ENCODE measurements at places on chromosomes 2 and 18.
A peak's percentile ranks its signal among the peaks of the same experiment; 100 is the strongest.

GRCh38 chr2:173942861-173943523, 22.2 kb downstream of the SP3 start:
- no peak for DNase-seq

DNA sequence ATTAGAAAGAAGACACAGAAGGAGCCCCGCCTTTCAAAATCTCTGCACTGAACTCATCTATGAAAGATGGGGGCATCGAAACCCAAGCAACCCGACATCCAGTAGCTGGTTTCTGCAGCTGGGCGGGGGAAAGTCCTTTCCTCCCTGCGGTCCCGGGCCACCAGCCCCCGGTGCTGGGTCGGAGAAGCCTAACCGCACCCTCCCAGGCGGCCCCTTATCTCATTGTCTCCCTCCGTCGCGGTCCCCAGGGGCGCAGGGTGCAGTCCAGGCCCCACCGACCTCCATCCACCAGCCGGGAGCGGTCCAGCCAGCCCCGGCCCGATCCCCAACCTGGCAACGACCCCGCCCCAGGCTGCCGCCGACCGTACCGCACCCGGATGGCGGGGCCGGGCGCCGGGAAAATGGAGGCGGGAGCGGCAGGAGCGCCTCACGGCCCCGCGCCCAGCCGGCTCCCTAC, 452 bp downstream of the RAPH1 start:
- DNase-seq: peak; percentile 9

- no peak for DNase-seq
Measured at GRCh38 chr2:45093181-45093580, 83.9 kb upstream of the SIX2 start.

- no peak for DNase-seq
Measured at GRCh38 chr2:7880566-7880965, 801.3 kb upstream of the ID2 start.

GRCh38 chr18:79948719-79949411, 2.6 kb downstream of the SLC66A2 start:
- no peak for DNase-seq

DNA sequence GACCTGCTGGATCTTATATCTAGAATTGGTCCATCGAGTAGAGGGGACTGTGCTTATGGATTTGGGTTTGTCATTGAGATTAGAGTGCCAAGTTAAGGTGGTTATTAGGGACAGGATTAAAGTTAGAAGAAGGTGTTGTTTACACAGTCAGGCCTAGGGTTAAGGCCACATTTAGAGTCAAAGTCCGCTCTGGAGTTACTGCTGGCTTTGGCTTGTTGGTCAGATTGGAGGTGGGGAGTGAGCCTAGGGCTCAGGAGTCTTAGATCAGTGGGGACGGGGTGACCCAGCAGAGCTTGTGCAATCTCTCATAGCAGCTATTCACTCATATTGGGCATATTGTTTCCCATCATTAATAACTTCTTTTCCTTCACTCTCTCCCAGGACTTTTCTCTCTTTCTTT, 13.5 kb upstream of the EPAS1 start:
- no peak for DNase-seq

GRCh38 chr18:6885992-6886796, 156.7 kb downstream of the ARHGAP28 start:
- DNase-seq: peak; percentile 24

DNA sequence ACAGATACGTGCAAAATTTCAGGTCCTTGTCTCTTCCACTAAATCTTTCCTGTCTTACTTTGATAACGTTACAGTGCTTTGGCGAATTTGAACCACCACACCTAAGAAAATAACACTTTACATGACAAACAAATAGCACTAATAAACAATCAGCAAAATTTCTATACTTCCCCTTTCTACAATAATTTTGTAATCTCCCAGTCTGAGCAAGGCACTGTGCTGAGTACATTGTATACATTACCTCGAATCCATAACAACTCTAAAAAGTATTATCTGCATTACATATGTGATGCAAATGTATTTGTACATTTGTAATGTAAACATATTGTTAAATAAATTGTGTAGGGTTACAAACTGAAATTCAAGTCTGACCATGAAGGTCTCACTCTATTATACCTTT, 49.9 kb downstream of the RTN4 start:
- DNase-seq: no peak

DNA sequence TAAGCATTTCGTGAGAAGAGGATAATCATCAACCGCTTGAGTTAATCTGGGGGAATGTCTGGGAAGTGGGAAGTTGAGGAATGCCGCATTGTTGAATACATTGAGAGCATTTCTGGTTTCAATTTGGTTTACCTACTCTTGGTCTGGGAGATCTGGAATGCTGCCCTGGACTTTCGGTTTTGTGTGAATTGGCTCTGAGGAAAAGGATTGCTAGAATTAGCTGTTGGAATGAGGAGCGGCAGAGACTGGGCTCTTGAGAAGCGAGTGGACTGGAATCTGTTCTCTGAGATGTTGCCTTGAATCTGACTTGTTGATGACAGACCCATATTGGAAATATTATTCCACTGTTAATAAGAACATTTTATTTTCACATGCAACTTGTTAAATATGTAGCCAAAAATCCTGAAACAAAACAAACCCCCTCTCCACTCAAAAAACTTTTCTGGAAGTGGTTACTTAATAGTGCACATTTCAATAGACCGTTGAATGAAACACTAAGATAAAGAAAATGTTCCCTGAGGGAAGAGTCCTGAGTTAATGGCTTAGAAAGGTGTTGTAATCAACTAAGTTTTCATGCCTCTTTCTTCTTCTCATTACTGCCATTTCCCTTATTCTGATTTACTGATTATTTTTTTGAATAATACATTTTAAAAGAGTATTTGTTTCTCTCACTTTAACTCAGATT, 50.8 kb downstream of the PTPRM start:
- DNase-seq: no peak

DNA sequence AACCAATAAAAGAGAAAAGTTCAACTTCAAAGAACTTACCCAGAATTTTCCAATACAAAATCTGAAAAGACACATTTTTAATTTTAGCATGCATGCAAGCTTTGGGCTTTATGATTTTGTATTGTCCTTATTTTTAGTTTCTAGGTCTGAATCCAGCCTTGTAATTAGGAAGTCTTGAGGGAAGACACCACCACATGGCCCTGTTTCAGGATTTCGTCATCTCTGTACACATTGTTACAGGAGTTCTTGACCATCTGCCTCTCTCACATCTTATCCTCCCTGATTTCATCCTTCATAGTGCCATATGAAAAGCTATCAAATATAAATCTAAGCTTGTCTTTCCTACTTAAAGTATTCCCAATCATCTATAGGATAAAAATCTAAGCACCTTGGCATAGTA, 176.1 kb downstream of the TXNL1 start:
- DNase-seq: no peak

- no peak for DNase-seq
Measured at GRCh38 chr18:22494771-22495170, 77.1 kb upstream of the CTAGE1 start.

- no peak for DNase-seq
Measured at GRCh38 chr2:98445177-98445682, 572 bp downstream of the INPP4A start.

GRCh38 chr2:56309626-56310170, 125.9 kb downstream of the CCDC85A start:
- DNase-seq: no peak

GRCh38 chr2:176569574-176569973, 300.3 kb downstream of the MTX2 start:
- DNase-seq: no peak

- no peak for DNase-seq
Measured at GRCh38 chr2:73894475-73894850, 1.7 kb downstream of the ACTG2 start.

GRCh38 chr2:68214381-68214780, 38.0 kb downstream of the PPP3R1 start:
- no peak for DNase-seq

DNA sequence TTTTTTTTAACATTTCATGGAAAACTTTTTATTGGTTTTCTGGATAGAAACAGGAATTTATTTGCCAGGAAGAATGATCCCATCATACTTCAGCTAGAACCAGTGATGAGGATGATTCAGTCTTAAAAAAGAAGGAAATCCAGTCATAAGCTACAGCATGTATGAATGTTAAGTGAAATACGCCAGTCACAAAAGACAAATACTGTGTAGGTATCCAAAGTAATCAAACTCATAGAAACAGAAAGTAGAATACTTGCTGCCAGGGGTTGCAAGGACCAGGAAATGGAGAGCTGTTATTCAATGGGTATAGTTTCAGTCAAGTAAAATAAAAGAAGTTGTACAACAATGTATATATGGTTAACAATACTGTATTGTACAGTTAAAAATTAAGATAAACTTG, 21.3 kb downstream of the PSME4 start:
- DNase-seq: no peak

DNA sequence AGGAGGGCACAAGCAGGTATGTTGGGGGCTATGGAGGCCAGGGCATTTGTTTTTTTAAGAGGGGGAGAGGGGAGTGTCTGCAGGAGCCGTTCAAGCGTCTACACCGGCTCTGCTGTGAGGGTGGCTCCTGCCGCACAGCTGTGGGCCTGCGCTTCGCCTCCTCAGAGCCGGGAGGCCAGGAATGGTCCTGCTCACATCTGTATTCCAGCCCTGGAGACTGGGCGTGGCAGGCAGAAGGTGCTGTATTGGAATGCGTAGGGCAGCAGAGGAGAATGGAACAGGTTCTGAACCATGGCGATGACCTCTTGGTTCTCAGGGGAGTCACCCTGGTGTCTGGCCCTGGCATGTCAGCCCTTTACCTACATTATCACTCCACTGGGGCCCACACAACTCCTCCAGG, 26.8 kb upstream of the INHBB start:
- DNase-seq: no peak

DNA sequence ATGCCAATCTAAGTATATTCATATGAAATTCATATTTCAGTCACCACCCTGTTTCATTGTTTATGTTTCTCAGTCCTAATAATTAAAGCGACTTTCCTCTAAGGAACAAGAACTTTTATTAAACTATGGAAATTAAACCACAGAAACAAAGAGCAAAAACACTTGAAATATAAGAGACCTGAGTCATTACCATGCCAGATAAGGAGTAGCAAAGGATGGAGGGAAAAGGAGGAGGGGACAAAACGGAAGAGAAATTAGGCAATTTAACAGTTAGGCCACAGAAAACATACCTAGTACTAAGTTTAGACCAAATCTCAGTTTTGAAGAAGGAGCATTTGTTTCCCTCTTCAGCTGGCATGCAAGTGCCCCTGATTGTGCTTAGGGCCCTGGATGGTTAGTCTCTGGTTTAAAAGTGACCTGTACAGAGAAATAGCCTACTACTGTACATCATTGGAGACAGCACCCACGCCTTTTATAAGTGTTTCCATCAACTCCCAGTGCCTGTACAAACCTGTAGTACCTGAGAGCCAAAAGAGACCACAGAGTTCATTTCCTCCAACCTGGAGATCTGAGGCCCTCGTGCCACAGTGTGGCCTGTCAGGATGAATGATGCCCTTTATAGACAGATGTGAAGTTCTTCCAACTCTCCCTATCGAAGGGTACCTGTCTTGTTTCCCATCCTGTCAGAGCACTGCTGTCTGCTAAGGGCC, 74.5 kb downstream of the SPATS2L start:
- no peak for DNase-seq

- DNase-seq: no peak
Measured at GRCh38 chr2:27245626-27246025, 17.2 kb downstream of the SLC30A3 start.

- no peak for DNase-seq
Measured at GRCh38 chr18:10842861-10843260, 306.5 kb downstream of the PIEZO2 start.

DNA sequence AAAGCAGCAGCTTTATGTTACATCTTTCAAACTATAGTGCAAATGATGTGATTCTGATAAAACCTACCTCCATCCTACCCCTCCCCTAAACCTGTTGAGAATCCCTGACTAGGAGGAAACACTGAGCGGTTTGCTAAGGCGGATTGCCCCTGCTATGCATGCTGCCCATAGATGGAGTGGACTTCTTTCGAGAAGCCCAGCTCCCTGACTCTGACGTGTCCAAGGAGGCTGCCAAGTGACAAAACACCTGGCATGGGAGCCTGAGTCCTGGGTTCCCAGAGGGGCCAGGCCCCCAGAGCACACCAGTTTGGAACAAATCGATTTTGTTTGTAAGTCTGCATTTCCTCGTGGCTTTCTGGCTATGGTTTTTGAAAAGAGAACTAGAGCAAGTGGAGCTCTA, 1.4 kb upstream of the UXS1 start:
- DNase-seq: no peak

- DNase-seq: no peak
Measured at GRCh38 chr2:118577202-118577601, 270.2 kb downstream of the EN1 start.

DNA sequence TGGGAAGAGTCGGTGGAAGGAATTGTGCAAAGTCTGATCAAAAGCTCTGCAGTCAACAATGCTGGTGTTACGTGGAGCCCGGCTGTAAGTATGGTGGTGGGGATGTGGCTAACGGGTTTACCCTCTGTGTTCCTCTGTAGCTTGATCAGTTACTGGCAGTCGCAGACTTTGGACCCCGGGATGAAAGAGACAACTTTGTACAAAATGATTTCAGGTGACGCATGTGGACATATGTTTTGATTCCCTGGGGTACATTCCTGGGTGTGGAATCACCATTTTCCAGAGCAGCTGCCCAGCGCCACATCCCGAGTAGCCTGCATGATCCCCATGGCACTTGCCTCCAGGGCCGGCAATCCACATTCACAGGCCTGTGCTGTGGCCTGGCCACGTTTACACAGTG, 9.8 kb downstream of the RBFA start:
- DNase-seq: no peak

DNA sequence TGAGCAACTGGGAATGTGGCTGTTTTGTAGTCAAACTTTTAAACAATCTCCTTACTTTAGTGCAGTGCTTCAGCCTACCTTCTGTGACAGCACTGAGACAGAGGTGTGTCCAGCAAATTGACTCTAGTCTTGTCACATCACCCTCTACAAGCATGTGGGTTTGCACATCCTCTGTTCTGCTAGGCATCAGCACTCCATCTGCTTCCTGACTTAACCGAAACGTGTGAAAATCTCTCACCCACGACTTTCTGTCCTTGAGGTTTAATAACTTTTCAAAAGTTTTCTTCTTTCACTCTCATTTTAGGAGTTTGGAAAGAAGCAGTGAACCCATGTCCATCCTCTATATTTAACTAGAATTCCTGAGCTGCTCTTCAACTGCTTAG, 42.6 kb downstream of the TTR start:
- DNase-seq: no peak

DNA sequence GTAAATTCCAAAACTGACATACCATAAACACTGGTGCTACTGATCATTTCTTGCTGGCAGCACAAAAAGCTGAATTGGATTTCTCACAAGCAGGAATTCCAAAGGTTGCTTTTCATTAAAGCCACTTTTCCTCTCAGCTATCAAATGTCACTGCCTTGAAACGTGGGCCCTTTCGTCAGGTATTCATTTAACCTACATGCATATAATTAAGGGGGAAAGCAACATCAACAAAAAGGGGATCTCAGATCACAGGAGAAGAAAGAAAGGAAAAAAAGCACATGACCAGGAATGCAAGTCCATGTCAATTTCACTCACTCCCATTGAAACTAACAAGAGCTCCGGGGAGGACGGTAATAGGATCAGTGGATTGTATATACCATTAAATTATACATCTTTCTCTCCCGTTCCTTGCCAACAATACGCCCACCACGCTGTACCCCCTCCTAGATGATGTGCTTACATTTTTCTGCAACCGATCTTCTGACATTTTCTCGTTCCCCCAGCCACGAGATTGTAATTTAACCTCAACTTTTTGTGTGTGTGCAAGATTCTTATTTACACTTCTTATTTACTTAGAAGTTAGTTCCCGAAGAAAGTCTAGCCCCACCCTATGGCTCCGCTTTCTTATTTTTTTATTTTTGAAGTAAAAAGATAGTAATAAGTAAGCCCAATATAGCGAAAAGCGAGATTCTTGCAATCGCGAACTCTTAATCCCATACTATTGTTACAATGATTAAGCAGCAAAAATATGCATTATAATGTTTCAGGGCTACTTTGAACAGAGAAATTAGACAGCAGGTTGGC, 725 bp downstream of the FIGN start:
- peak; percentile 16 for DNase-seq
